ENCODE measurements at places on chromosomes 16 and 17.

GRCh38 chr17:58388302-58389190, 28.8 kb downstream of the RNF43 start:
- DNase-seq, result no peak

DNA sequence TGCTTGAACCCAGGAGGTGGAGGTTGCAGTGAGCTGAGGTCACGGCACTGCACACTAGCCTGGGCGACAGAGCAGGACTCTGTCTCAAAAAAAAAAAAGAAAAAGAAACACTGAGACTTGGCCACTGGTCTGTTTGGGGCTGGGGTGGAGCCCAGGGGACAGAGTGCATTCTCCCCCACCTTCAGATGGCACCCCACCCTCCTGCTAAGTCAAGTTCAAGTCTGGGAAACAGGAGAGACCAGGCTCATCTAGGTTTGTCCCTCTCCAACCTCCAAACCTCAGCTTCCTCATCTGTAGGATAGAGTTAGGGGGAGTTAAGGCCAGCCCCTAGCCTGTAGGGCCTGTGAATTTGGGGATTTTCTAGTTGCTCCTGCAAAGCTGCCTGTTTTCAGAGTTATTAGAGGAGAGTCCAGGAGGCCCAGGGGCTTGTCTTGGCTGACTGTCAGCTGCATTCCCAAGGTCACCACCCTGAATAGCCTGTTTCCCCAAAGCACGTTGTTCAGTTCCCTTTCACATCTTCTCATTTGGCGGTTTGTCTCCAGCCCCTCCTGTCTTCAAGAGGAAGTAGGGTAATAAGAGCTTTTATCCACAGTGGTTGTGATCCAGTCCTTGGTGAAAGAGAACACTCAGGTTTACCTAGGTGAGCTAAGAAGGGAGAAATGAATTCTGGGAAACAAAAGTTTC, 2.2 kb downstream of the MT3 start:
- no peak for DNase-seq

- no peak for DNase-seq
Observed at GRCh38 chr17:81683208-81683583, 401 bp downstream of the ARL16 start.

DNA sequence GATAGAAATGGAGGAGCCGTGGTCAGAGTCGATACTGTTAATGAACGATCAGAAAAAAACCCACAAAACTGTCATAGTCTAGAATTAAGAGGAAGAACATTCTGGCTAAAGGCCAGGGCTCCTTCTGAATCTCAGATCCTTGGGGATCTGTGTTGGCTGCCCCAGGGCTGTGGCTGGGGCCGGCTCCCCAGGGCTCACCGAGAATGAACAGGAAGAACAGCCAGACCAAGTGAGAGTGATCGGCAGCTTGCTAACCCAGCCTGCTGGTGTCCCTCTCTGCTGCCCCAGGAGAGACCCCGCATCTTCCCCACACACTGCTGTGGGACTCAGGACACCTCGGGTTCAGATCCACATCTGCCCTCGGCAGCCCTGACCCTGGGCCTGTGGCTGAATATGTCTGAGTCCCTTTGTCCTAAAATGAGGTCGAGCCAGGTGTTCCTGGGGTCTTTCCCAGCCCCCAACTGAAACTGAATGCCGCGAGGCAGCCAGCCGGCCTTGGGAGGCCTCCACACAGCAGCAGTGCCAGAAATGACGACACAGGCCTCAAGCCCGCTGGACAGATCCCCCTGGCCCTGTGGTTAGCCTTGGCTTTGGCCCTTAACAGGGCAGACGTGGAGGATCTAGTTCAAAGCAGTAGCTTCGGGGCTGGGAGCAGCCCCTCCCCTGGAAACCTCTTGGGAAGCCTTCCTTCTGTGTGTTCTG, 23.9 kb upstream of the CLEC18A start:
- no peak for DNase-seq

DNA sequence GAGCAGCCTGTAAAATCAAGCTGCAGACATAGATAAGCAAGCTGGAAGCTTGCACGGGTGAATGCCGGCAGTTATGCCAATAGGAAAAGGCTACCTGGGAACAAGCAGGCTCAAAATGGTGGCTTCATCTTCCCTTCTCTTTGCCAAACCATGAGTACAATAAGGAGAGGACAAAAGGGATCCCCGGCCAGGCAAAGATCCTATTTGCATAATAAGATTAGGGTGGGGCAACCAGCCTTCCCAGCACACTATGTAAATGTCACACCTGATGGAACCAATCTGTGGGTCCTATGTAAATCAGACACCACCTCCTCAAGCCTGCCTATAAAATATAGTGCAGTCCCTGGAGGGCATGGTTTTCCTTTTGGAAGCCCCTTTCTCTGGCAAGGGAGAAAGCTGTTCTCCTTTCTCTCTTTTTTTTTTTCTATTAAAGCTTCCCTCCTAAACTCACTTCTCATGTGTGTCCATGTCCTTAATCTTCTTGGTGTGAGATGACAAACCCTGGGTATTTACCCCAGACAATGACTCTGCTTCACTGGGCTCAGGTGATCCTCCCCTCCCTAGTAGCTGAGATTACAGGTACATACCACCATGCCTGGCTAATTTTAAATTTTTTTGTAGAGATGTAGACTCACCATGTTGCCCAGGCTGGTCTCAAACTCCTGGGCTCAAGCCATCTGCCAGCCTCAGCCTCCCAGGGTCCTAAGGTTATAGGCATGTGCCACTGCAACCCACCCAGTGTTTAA, 44.2 kb downstream of the PSMD12 start:
- no peak for DNase-seq

- no peak for DNase-seq
Observed at GRCh38 chr16:53844804-53845203, 140.8 kb downstream of the FTO start.

- DNase-seq, result no peak
Observed at GRCh38 chr17:27338536-27338985, 44.6 kb downstream of the WSB1 start.

- no peak for DNase-seq
Observed at GRCh38 chr17:31513731-31514427, 122.4 kb downstream of the RAB11FIP4 start.

DNA sequence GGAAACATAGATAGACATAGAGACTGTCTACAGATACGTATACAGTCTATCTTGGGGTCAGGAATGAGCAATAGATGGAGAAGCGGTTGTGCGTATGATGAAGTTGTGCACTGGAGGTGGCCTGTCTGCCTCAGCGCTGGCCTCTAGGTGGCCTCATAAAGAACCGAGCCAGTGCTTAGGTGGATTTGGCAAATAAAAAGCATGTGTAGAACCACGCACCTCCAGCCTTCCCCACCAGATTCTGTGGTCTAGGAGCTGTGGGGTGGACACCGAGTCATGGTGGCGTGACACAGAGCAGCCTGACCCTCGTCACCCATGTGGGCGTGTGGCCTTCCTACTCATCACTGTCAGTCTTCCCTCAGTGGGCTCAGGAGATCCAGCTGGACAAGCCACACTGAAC, 34.0 kb downstream of the PGS1 start:
- no peak for DNase-seq

- no peak for DNase-seq
Observed at GRCh38 chr16:67683767-67684166, 17.2 kb downstream of the C16orf86 start.

DNA sequence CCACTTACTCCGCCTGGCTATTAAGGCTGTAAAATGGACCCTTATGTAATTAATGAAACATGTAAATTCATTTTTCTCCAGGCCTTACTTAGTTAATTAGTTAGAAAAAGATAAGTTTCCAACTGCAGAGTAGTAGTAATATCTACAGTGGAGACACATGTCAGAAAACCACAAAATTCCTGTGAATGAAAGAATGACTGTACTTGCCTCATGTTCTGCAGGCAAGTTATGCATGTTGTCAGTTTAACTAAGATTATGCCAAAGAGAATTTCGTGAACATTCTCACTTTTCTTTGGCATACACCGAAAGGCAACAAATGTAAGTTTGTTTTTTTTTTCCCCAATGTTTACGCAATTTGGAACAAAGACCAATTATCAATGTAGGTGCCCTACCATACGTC, 16.8 kb upstream of the CCL1 start:
- DNase-seq, result no peak

DNA sequence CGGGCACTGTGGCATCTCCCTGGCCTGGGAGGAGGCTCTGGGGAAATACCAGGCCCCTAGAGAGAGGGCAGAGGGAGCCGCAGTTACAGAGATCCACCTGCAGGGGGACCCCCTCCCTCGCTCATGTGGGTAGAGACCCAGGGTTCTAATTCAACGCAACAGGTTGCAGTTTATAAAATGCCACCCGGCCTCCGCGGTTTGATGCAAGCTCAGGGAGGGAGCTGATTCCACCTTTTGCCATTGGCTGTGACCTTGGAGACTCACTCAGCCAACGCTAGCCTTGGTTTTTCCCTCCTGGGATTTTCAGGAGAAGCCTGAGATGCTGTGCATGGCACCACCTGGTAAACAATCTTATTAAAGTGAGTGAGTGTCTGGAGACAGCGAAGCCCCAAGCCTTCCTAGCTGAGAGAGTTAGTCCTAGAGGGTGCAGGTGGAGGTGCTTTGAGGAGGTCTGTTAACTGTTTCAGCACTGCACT, 12.1 kb downstream of the TTLL6 start:
- DNase-seq, result peak; percentile 56

DNA sequence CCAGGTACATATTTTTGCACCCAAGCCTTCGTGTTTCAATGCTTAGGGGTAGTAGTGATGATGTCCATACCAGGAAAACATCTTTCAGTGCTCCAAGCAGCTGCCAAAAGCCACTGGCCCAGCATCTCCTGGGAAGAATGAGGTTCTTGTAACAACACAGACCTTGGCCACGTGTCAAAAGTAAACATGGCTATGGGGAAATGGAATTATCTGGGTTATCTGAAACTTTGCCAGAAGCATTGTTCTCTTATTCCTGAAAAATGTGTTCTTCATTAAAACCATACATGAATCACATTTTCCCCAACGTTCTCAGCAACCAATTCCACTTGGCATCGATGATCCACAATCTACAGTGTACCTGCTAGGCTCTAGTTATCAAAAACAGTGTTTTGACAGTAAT, 524.2 kb upstream of the EEF2KMT start:
- no peak for DNase-seq

DNA sequence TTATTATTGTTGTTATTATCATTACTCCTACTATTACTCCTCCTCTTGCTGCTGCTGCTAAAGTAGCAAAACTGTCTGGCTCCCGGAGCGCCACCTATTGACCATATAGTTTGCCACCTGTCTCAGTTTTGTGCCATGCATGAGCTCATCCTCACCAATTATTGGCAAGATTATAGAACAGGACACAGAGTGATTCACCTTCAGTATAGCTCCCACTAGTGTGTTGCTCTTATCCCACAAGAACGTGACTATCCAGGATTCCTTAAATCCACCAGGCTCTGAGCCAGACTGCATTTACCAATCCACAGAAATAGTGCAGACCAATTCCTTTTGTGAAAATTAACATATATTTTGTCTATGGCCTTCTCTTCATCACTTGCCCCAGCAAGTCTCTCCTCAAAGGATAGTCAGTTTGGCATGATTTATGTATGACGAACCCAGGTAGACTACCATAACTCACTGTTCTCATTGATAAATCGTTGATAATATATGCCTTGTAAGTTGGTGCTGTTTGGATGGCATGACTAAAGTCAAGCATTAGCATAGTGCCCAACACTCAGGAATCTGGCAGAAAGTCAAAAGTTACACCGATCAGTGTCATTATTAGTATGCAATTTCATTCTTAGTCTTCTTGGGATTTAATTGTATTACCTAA, 405.5 kb upstream of the HSBP1 start:
- no peak for DNase-seq

DNA sequence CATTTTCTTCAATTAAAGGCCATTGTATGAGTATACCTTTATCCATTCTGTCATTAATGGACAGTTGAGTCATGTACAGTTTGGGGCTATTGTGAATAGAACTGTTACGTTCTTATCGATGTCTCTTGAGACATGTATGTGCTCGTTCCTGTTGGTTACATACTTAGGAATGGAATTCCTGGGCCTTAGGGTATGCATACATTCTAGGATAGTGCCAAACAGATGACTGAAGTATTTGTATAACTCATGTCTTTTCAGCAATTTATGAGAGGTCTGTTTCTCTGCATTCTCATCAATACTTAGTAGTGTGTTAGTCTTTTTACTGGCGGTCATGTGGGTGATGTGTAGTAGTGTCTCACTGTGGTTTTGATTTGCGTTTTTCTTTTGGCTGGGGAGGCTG, 81.2 kb downstream of the USP22 start:
- no peak for DNase-seq

DNA sequence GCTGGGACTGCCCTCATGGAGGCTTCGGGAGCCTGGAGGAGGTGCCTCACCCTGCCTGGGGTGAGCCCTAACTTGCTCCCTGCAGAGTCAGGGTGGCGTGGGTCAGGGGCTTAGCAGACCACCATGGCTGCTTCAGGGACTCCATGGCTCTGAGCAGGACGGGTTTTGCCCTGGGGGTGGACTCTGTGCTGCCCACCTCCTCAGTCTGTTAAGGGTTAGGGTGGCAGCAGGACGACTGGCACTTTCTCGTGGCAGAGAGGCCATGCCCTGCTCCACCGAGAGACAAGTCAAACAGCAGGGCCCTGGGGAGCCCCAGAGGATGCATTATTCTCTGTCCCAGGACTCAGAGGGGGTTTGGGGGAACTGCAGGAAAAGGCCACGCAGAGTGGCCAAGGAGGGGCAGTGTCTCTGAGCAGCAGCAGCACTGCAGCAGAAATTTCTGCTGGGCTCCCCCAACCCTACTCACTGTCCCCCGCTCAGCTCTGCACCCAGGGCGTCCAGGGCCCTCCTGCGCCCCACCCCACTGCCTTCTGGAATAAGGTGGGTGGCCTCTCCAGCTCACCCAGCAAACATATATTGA, 1.8 kb upstream of the PRSS22 start:
- no peak for DNase-seq

GRCh38 chr17:80637048-80637781, 92.6 kb downstream of the RPTOR start:
- no peak for DNase-seq

DNA sequence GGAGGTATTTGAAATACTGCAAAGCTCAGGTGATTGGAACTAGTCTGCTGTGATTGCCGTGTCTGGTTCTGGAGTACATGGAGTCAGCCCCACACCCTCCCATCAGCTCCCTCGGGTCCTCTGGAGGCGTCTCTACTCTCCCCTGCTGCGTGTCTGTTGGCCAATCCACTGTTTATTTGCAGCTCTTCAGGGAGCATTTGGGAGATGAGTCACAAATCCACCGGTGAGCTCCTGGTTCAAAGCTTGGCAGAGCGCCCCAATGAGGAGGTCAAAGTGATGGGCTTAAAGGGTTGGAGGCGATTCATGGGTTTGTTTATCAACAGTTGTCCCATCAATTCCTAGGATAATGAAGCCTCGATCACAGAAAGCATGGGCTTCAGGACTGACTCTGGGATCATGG, 14.6 kb downstream of the CALB2 start:
- DNase-seq, result no peak

DNA sequence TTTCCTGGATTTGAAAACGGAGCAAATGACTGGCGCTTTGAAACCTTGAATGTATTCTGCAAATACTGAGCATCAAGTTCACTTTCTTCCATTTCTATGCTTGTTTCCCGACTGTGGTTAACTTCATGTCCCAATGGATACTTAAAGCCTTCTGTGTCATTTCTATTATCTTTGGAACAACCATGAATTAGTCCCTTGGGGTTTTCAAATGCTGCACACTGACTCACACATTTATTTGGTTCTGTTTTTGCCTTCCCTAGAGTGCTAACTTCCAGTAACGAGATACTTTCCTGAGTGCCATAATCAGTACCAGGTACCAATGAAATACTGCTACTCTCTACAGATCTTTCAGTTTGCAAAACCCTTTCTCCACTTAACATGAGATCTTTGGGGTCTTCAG, 32.3 kb downstream of the BRCA1 start:
- DNase-seq, result no peak

Measured in stimulated activated CD4-positive, alpha-beta T cell treated with anti-CD3 and anti-CD28 coated beads, Interleukin-4, amount 100 ng/mL, for 4 hours (primary cell).